Renal cortical epithelial cell (primary cell): ENCODE measurements at places on chromosomes 13 and 19. TPM values are rescaled to one million over a fixed set of nuclear protein-coding genes. Genes with fewer than 3 reads are reported as not detected.

DACH1 gene
- 0.05 TPM in 1 of 2 replicates, not detected in the other for total RNA-seq

DNA sequence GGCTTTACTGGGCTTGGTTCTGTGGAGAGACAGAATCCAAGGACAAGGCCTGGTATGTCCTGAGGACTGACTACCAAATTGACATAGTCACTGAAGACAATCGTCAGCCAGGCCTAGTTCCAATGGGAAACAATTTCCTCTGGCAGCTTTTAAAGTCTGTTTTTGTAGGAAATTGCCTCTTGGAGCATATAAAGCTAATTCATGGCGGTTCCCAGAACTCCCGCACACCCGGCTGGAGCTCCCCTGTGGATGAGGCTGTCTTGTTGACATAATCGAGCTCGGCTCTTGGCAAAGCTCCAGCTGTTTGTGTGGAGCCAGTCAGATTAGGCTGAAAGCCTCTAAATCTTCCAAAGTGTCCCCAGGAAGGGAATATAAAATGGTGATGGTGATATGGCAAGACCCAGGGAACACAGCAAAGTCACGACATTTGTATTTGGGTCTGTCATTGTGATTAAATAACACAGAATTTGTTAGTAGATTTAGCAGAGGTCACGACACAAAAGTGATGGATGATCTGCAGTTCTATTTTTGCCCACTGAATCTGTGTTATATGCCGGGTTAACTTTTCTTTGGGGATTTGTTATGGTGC lies 395.0 kb downstream of the PCDH9 start:
- peak; percentile 19 for DNase-seq

FGF22 gene
- total RNA-seq, result 0.10 TPM in 1 of 2 replicates, not detected in the other

FSD1 gene
- 1.0 and 5.6 TPM in 2 replicates for total RNA-seq

DNA sequence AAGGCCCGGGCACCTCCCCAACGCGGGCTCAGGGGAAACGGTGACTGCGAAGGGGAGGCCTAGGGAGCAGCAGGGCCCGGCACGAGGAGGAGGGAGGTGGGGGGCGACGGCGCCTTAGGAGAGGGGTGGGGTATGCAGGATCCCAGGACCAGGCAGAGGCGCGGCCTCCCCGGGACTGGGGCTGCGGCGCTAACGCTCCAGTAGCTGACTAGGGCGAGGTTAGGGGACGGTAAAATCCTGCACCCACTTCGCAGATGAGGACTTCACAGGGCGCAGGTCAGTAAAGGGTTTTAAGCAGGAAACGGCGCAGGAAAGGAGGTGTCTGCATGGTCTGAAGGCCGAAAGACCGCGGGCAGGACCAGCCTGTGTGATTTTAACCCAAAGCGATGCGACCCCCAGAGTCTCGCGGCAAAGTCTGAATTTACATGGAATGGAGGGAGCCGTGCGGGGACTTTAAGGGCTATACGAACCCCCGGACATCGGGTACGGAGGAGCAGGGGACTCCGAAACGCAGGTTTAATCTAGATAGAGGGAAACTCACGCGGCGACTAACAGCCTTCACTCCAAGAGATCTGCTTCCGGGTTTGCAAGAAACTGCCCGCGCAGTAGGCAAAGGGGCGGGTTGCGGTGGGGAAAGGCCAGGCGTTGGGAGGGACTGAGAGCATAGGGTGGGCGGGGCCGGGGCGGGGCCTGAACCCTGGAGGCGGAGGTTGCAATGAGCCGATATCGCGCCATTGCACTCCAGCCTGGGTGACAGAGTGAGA lies at the start of gene ZNF665:
Gene ZNF665 (minus strand): TSS at position 588 of the 764 bp plus-strand sequence. CDS start 10,460 bp downstream, outside the sequence.
- DNase-seq, result peak; percentile 65

DNA sequence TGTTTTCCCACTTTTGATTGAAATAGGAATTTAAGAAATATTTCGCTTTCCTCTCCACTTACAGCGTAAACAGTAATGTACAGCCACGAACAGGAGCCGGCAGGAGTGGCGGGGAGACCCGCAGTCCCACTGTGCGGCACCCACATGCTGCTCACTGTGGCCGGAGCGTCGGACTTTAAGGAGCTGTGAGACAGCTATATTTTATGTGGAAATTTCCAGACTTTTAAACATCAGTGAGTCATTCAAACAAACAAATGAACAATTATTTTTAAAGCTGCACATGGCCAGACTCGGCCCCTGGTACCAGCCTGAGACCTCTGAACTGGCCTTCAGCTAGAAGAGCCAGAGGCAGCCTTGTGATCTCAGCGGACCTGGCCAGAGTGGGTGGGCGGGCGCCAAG lies 52.5 kb downstream of the CRYL1 start:
- DNase-seq, result no peak

GRCh38 chr13:106417467-106418110 lies 117.9 kb downstream of the EFNB2 start:
- no peak for DNase-seq

CYP2S1 gene
- total RNA-seq, result 2.2 and 3.1 TPM in 2 replicates

GRCh38 chr13:66745307-66745706 lies 484.8 kb downstream of the PCDH9 start:
- DNase-seq, result peak; percentile 12

- no peak for DNase-seq
Measured at GRCh38 chr13:110161112-110161882, 145.7 kb downstream of the COL4A1 start.

DNA sequence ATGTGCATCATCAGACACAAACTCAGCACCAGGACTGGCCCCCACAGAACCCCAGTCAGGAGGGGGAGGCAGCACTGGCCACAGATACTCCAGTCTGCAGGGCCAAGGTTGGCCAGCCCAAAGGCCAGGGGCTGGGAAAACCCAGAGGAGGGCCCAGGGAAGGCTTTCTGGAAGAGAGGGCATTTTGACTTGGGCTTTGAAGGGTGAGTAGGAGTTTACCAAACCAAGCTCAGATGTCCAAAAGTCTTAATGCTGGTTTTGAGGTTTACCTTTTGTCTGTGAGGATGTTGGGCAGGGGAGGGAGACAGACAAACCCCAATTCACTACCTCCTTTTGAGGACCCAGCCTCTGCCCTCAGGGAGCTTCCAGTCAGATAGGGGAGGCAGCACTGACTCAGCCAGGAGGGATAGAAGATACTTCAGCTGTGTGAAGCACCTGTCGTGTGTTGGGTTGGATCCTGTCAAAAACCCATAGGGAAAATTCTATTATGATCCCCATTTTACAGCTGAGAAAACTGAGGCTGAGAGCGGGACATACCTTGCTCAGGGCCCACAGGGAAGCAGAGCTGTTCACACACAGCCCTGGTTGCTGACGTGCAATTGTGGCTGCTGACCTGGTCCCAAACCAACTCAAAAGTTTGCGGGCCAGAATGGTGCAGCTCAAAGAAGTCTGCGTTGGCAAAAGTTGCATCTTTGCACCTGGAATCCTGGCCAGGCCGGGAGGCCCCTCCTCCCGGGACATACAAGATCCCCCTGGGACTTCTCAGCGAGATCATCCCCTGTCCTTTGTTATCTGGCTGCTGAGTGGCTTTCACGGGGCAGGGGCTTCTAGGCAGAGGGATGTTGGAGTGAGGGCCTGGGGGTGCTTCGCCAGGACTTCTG lies 13.1 kb downstream of the CILP2 start:
- DNase-seq, result no peak

ITGBL1 gene
- total RNA-seq, result 1.4 and 3.1 TPM in 2 replicates

NPAS1 gene
- 0.52 and 0.55 TPM in 2 replicates for total RNA-seq

- DNase-seq, result no peak
Measured at GRCh38 chr19:10395436-10395835, 7.9 kb downstream of the CDC37 start.

- DNase-seq, result no peak
Measured at GRCh38 chr13:96011291-96011872, 41.8 kb downstream of the UGGT2 start.

CPB2 gene
- total RNA-seq, result not detected in 2 replicates

ARHGEF1 gene
- total RNA-seq, result 34.7 and 36.3 TPM in 2 replicates

DNA sequence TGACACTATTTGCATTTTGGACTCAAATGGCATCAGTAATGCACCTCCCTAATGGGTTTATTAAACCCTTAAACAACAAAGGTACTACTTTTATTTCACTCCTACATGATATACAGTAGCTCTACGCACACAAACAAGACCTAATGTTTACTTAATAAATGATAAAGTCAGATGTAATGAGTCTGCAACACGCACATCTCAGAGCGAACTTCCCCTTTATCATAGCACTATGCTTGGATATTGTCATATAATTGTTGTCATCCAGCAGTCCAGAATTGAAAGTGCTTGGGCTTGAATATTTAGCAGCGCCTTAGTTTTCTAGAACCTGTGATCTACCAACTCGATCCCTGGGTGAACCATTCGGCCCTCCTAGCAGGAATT lies 772 bp downstream of the PARP4 start:
- DNase-seq, result no peak

GRCh38 chr13:33825083-33825482 lies 7.1 kb downstream of the RFC3 start:
- no peak for DNase-seq

- DNase-seq, result peak; percentile 83
Measured at GRCh38 chr19:38031423-38031770, 124.4 kb downstream of the SIPA1L3 start.

- DNase-seq, result peak; percentile 22
Measured at GRCh38 chr19:33175886-33176669, 18.1 kb upstream of the LRP3 start.

ANKLE1 gene
- total RNA-seq, result 0.52 and 1.1 TPM in 2 replicates

GRCh38 chr13:51599444-51600176 lies 15.3 kb downstream of the WDFY2 start:
- DNase-seq, result no peak

- no peak for DNase-seq
Measured at GRCh38 chr19:28351761-28352160, 861.2 kb downstream of the UQCRFS1 start.

TMEM91 gene
- total RNA-seq, result 3.0 and 9.0 TPM in 2 replicates

DNA sequence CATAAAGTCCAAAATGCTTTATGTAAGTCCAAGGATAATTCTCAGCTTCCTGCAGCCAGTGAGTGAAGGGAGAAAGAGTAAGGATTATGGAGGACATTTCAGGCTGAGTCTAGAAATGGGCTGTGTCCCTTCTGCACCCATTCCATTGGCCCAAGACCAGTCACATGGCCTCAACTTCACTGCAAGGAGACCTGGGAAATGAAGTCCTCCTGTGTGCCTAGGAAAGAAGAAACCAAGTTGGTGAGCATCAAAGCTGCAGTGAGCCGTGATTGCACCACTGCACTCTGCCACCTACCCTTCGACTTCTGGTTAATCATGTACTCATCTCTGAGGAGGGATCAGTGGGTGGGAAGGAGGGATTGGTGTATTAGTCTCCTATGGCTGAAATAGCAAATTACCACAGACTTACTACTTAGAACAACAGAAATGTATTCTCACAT lies 3.6 kb upstream of the CD37 start:
- peak; percentile 94 for DNase-seq

GRCh38 chr19:10667867-10668266 lies 13.7 kb downstream of the ILF3 start:
- DNase-seq, result no peak

- DNase-seq, result no peak
Measured at GRCh38 chr19:7983995-7984837, 21.2 kb downstream of the ELAVL1 start.

DNA sequence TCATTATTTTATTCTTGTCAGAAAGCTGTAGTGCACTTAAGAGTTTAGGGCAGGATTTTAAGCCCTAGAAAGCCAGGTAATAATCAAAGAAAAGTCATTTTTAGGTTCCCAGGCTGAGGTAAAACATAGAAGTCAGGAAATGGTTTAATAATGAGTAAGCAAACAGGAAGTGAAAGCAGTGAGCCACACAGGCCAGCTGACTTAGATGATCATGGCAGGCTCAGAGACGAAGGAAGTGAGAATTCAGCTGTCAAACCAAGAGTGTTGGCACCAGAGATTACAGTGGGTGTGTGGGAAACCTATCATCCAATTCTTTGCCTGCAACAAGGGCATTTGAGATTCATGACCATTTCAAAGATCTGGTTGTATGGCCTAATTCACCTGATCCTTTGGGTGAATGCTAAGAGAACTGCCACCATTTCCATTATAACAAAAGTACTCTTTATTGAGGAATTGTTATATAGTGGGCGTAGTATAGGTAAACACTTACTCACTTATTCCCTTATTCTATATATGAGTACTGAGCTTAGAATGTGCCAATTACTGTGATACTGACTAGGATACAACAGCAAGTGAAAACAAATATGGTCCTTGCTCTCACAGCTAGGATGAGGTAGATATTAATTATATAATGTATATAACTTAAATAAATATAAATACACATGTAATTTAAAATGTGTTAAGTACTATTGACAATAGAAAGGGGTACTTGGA lies 103.7 kb upstream of the EDNRB start:
- DNase-seq, result peak; percentile 57
